Effector memory CD8-positive, alpha-beta T cell (primary cell): ENCODE measurements at places on chromosomes 5 and 9.

DNA sequence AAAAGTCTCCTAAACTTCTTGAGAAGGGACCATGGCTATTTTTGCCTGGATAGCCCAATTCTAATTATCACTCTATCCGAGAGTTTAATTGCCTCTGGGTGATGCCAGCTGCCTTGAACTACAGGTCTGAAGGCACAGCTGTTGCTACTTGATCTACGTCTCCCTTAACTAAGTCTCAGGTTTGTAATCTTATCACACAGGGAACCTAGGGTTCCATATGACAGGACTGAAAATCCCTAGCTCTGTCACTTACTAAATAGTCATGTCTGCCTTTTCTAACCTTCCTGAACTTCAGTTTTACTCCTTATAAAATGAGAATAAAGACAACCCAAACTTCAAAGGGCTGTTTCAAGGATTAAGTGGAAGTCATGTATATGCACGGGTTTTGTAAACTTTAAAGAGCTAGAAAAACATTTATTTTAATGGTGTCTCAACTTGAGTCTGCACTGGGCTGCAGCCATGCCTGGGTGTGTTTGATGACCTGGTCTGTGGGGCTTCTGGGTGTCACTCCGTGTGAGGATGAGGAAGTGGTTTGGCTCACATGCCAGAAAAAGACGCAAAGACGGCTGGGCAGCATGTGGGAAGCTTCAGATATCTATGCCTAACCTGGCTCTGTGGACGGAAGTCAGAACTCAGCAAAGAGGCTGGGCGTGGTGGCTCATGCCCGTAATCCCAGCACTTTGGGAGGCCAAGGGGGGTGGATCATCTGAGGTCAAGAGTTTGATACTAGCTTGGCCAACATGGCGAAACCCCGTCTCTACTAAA, 129.3 kb upstream of the SLC44A1 start:
- peak; percentile 23 for DNase-seq

- no peak for DNase-seq
Measured at GRCh38 chr9:108186642-108187395, 669.0 kb downstream of the ACTL7B start.

GRCh38 chr9:99779277-99779676, 42.4 kb upstream of the NR4A3 start:
- no peak for DNase-seq

DNA sequence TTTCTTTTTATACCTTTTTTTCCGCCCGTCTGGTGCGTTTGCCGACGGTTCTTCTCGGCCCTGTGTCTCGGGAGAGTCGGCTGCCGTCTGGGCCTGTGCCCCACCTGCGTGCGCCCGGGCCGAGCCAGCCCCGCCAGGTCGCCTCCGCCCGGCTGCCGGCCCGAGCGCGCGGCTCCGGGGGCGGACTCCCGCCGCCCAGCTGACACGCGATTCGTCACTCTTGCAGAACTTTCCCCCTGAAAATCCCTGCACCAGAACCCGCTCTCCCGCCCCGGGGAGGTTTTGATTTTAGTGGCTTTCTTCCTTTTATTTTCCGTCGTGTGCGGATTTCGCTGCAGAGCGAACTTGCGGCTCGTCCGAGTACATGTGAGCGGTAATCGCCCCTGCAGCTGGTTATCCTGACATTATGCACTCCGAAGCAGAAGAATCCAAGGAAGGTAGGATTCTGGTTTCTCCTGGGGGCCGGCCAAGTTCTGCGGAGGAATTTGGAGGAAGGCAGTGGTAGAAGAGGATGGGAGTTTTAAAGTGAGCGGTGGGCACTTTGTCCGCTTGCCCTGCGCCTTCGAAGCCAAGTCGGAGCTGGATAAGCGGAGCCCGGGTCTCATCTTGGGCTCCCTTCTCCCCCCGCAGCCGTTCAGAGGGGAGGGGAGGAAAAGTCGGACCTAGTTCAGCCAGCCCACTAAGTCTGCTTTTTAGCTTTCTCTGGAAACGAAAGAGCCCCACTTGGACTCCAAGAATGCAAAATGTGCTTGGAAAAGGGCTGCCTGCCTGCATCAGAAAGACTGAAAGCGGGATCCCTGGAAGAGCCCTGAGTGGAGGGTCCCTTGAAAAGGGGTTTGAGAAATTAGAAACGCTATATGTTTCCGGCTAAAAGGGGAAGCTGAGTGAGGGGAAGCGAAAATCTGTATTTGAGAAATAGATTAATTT, at the start of gene TNFAIP8:
TSS of gene TNFAIP8 (plus strand) at position 335 of the 927 bp plus-strand sequence. CDS start at position 407, 72 bp downstream.
- DNase-seq: no peak

DNA sequence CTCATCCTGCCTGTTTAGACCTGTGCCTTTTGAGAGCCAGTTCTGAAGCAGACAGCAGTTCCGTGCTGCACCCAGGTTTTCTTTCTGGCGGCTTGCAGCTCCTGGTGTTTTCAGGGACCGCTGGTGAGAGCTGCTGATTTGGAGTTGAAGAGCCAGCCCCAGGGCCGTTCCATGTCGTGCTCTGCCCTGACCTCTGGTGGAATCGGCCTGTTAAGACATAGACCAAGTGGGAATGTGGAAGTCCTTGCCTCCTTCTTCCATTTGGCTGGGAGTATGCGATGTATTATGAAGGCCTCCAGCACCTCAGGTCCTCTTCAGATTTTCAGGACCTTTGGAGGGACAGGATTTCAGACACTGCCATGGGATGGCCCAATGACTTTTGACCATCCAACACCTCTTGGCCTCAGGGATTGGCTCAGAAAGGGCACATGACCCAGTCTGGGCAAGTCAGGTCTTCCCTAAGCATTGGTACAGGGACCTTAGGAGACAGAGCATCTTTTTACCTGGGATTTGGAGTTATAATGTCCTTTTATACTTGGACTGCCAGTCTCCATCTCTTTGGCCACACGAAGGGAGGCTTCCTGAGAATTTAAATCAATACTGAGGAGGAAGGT, 136.1 kb upstream of the CLINT1 start:
- DNase-seq: peak; percentile 17

DNA sequence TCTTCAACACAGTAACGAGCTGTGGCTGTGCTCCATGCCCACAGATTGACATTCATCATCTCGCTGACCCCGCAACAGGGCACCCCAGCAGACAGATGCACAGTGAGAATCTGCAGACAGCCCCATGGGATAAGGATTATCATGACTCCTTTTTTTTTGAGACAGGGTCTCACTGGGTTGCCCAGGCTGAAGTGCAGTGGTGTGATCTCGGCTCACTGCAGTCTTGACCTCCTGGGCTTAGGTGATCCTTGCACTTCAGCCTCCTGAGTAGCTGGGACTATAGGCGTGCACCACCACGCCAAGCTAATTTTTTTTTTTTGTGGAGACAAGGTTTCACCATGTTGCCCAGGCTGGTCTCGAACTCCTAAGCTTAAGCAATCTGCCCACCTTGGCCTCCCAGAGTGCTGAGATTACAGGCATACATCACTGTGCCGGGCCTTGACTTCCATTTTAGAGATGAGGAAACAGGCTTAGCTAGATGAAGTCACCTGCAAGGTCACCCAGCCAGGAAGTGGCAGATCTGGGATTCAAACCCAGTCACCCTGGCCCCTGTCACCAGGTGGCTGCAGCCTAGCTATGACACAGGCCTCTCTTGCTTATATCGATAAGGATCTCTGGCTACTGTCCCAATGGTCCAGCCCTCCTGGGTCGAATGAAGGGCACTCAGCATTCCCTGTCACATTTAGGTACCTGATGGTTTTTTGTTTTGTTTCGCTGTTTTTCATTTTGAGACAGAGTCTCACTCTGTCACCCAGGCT, 5.1 kb downstream of the AIF1L start:
- no peak for DNase-seq
